ENCODE measurements at places on chromosomes 2 and 18.

GRCh38 chr2:59732871-59733566 lies 820.4 kb downstream of the BCL11A start:
- DNase-seq, result no peak

DNA sequence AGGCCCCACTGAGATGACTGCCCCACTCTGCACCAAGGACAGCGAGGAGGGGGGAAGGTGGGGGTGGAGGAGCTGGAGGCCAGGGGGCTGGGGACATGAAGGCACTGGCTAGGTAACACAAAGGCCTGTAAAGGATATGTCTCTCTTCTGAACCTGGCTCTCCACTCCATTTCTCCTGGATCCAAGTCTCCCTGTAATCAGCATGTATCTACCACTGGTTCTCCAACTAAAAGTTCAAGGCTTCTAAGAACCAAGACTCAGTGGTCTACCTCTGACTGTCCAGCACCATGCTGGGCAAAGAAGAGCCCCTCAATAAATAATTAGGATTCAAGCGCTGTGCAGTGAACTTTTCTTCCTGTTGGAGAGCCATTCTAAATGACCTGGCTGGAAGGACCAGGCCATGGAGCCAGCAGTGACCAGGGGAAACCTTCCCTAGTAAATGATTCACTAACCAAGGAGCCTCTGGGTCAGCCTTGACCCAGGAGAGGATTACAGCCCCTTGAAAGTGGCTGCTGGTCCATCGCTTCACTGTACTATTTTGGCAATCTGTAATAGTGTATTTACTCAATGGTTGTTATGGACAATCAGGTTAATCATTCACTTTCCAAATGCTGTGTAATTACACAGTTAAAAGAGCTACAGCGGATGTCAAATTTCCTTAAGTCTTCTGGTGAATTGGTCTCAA lies 73.2 kb downstream of the BCL11A start:
- DNase-seq, result no peak

GRCh38 chr2:210630873-210631560 lies 74.6 kb downstream of the CPS1 start:
- DNase-seq, result no peak

GRCh38 chr2:8876628-8877027 lies 39.2 kb upstream of the KIDINS220 start:
- no peak for DNase-seq

GRCh38 chr2:137900421-137901141 lies 63.7 kb upstream of the HNMT start:
- no peak for DNase-seq

GRCh38 chr18:58158008-58158407 lies 114.0 kb downstream of the NEDD4L start:
- no peak for DNase-seq

DNA sequence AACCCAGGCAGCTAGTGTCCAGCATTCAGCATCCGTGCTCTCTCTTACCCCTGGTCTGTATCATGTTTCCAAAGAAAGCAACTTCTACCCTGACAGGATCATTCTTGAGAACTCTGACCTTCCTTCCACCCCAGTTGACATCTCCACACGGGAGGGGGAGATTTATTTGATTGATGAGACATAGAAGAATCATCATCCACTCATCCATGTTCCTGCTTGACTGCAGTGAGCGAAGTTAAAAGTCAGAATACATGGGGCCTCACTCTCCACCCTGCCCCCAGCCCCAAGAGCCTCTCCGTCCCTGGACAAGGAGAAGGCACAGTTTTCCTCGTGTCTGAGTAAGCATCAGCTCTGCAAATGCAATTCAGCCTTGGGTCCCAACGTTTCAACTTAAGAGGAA lies 356.0 kb upstream of the TNP1 start:
- no peak for DNase-seq
